Right ventricle myocardium superior (tissue), 1 donor: ENCODE measurements at places on chromosomes 3 and 15. TPM values are rescaled to one million over a fixed set of nuclear protein-coding genes. Genes with fewer than 3 reads are reported as not detected.

Gene STRIT1
- total RNA-seq: not detected

- no peak for DNase-seq
Observed at GRCh38 chr15:63114465-63114864, 7.2 kb upstream of the LACTB start.

DNA sequence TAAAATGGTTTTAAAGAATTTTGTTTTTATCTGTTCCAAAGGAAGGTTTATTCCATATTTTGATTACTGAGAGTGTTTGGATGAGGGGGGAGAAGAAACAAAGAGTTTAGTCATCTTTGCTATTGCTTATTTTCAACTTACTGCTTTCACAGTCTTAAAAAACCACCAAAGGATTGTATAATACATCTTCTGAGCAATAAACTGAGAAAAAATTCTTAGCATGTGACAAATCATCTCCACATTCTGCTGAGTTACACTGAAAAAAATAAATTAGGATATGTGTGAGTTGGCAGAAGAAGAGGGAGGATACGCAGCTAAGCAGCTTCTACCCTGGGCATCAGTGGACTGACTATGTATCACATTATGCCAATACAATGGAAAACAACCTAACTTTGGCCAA, 23.2 kb upstream of the ACTC1 start:
- no peak for DNase-seq

- DNase-seq: peak; percentile 18
Observed at GRCh38 chr3:126512026-126512425, 5.5 kb downstream of the UROC1 start.
